ENCODE measurements at places on chromosomes 12 and 14.

DNA sequence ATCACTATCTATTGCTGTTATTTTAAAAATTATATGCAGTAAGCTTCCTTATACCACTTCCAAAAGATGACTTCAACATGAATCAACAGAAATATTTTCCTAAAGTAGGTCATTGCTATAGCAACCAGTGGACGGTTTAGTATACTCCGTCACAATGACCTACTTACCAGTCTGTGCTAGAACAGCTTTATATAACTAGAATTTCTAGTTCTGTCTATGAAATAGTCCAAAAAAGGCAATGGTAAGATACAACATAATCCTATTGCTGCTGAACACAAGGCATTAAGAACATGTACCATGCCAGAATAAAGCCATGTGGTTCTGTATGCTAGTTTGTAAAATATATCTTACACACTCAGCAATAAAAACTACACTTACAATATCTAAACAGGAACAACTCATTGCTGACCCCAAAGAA, 40.7 kb upstream of the MTERF2 start:
- peak; percentile 96 for ATAC-seq

DNA sequence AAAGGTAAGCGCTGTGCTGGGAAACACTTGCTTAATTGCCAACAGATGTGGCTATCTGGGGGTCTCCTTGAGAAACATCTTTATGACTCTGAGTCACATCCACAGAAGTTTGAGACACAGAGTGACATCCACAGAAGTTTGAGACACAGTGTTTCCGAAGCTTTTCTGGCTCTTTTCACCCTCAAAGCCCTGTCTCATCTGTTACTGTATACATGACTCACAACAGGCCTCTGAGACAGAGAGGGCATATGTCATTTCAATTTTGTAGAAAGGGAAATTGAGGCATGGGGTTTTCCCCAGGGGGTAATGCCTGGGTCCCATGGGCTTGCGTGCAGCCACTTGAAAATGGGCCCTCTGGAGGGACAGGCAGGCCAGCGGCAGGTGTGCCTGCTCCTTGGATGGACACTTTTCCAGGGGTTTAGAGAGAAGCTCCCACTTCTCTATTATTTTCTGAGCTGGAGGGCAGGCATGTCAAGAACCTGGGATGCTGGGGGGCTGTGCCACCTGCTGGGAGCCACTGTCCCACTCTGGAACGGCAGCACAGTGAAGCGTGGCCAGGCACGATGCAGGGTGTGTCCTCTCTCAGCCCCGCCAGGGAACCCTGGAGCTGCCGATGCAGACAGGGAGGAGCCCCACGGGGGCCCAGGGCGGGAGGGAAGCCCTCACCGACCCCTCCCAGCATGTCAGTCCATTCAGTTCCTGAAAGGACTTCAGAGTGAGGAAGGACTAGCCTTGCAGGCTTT, 111.3 kb upstream of the FKBP4 start:
- no peak for ATAC-seq

DNA sequence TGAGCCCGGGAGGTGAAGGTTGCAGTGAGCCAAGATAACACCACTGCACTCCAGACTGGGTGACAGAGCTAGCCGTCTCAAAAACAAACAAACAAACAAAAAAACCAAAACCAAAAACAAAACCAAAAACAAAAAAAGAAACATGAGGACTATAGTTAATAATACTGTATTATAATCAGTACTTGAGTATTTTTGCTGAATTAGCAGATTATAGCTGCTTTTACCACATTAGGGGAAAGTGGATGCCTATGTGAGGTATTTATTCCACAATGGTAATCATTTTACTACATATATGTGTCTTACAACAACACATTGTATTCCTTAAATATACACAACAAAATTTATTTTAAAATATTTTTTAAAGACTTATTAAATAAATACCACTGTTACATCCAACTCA, 101.4 kb upstream of the PPP4R3A start:
- no peak for ATAC-seq

DNA sequence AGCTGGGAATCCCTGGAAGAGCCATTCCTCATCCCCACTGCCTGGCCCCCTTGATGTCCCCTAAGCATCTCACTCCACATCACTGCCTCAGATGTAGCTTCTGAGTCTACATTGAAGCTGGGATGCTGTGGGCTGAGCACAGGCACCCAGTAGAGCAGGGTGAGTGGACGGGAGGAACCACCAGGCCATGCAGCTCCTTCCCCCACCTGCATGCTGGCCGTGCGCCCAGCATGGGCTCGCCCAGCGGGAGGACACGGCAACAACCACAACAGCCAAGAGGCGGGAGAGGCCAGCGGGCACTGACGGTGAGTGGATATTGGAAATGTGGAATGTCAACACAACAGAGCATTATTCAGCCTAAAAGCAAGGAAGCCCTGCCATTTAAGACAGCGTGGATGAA, 310.9 kb downstream of the ADGRD1 start:
- no peak for ATAC-seq

Data from gastroesophageal sphincter (tissue), 4 donors.